Anterior cingulate cortex (tissue), 58 donors: ENCODE measurements at places on chromosomes 4 and X.

DNA sequence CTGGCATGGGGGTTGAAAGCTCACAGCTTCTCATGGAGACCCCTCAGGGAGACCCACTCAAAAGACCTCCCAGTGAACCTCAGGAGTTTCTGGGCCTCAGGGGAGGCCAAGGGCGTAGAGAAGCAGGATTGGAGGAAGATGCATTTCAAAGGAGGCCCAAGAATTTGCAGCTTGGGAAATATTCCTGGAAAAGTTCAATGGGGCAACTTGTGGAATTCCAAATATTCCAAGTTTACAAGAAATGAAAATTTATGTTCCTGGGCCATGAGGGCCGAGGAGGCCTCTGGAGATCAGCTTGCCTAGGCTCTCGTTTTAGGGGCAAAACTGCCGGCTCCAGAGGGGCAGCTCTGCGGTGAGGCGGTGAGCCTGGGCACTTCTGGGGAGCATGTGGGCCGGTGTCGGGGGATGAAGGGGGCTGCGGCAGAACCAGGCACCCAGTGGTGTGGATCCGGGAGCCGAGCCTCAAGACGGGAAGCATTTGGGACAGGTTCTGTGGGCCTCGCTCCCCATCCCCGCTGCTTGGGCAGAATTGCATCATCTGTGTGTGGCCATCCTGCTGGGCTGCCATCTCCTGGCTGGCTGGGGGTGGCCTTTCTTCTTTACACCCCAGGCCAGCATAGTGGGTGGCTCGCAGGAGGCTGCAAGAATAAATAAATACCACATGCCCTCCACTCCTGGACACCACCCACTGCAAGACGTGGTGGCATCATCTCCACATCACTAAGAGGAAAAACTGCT, 54.6 kb upstream of the GPR78 start:
- no peak for DNase-seq

DNA sequence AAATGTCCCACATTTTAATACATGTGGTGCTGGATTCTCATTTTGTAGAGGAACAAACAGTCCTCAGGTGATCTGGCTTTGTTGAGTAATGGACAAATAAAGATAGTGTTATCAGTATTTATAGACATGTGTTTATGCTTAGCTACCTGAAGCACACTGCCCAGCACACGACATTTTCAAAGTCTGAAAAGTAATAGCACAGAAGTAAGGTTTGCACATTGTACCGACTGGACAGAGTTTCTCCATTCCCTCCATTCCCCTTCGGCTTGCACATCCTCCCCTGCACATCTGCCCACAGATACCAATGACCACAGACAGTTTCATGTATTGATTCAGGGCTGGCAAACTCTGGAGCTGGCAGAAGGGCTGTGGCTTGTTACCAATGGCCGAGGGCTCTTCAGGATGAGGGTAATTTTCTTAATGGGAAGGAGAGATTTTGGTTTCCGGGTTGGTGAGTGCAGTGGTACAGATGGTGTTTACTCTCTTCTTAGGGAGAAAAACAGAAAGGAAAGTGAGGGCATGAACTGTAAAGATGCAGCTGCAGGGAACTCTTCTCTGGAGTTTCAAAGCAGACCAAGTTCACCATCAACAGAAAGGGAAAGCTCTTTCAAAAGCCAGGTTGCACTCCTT, 2.3 kb downstream of the GRPR start:
- DNase-seq = no peak

GRCh38 chr4:2036866-2037265, 22.3 kb upstream of the NAT8L start:
- no peak for DNase-seq

DNA sequence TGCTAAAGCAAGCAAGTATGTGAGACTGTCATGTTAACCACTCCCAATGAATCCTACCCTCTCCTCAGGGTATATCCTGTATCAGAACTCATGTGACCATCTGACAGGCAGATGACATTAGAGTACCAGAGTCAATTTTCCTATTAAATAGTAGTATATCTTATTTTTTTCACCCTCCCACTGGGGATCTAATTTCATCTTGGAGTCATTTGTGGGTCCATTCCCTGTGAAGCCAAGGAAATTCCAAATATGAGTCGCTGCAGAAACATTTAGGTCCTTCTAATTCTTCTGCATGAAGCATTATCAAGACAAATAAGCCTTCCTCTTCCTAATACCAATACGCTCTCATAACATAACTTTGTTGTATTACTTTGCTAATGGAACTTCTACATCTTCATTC, 52.2 kb upstream of the BLTP1 start:
- DNase-seq = no peak

DNA sequence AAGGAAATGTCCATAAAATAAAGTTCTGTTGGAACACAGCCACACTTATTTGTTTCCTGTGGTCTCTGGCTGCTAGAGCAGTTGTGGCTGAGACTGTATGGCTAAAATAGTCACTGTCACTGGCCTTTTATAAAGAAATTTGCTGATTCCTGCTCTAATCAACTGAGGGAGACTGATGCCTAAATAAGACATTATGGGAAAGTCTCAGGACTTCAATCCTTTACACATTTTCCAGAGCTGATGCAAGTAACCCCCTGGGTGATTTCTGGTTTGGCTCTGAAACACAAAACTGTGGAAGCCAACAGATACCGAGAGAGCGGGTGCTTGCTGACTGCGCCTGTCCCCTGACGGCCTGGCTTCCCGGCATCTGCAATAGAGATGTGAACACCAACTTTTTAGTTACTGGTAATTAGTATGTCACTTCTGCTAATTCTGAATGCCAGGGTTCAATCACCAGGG, 64.0 kb downstream of the POLR2B start:
- no peak for DNase-seq

DNA sequence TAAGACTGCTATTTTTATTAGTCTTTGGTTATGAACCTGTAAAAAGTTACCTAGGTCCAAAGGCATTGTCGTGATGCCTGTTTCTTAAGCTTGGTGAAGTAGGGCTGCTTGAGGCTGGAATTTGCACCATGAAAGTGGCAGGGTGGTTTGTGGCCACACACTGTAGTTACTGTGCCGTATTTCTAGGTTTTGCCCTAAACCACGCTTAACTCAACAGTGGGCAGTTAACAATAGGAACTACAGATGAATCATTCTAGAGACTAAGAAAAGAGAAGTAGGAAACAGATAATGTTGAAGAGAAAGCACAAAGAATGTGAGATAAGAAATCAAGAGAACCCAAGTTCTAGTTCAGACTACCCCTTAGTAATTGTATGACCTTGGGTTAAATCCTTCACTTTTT, 11.5 kb downstream of the ETNPPL start:
- no peak for DNase-seq

DNA sequence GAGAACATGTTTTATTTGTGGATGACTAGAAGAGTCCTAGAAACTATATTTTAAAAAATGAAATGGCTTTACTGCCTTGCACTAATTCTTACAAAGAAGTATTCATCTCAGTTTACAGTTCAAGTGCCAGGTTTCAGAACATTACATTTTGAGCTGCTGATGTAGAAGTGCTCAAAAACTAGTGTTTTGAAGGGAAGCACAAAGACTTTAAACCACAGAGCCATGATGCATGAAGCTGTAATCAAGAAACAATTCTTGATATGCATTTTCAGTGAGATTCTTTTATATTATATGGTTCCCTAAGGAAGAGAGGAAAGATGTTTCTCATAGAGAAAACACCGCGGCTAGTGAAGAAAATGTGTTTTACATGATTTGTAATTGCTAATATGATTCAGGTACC, 1163.0 kb downstream of the RAPGEF2 start:
- DNase-seq = no peak

GRCh38 chrX:67730296-67730695, 186.5 kb downstream of the AR start:
- no peak for DNase-seq

GRCh38 chrX:100731441-100732281, at the start of gene SYTL4:
Gene SYTL4 (minus strand): TSS chrX:100732121. CDS start chrX:100702037, 30,084 bp downstream.
- DNase-seq = no peak

GRCh38 chrX:119147486-119147885, 19.9 kb upstream of the KIAA1210 start:
- DNase-seq = no peak

DNA sequence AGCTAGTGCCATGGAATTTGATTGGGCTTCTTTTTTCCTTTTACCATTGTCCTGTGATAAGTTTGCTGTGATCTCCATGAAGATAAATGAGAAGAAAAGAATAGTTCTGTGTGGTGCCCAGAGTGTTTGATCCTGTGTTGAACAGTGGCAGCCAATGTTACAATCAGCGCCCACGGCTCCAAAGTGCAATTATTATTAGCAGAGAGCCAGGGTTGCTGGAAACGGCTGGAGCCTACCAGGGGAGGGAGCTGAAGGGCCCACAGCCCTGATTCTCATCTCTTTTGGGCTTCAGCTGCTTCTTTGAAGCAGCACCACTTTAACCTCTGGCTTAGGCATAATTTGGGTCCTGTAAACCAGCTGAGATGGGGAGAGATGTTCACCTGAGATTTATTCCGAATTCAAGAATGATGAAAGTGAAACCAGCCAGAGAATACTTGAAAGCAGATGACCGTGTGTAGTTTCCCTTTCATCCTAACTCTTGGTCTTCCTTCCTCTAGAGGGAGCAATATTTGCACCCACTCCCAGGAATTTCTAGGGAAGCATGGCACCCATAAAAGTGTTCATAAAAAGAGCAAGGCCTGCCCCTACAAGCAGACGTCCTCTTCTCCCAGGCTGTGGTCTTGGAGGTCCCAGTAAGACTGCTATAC, 298.3 kb downstream of the EVC2 start:
- no peak for DNase-seq

DNA sequence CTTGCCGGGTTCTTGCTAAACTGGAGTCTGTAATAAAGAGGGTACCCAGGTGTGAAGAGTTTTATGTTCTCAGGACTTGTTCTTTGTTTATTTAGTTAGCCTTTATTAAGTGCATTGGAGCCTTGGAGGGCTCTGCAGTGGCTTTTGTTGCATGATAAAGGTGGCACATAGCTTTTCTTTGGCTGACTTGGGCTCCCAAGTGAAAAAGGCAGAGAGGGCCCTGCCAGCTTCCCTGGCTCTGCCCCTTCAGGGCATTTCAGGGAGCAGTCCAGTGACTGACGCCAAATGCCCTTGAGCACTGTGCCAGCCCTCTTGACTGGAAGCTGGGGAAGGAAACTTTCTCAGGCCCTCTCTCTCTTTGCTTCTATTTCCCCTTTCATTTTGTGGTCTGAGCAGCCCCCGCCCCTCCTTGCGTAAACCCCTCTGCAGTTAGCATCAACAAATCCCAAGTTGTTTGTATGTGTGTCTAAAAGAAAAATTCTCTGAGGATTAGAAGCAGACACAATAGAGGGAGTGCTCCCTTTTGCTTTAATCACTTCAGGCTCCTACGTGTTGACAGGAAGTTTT, 152.2 kb downstream of the NHS start:
- no peak for DNase-seq
